ENCODE measurements at places on chromosomes 6 and 20.
A peak's percentile ranks its signal among the peaks of the same experiment; 100 is the strongest.

- DNase-seq: no peak
Observed at GRCh38 chr20:21395051-21395665, 2.2 kb downstream of the NKX2-4 start.

DNA sequence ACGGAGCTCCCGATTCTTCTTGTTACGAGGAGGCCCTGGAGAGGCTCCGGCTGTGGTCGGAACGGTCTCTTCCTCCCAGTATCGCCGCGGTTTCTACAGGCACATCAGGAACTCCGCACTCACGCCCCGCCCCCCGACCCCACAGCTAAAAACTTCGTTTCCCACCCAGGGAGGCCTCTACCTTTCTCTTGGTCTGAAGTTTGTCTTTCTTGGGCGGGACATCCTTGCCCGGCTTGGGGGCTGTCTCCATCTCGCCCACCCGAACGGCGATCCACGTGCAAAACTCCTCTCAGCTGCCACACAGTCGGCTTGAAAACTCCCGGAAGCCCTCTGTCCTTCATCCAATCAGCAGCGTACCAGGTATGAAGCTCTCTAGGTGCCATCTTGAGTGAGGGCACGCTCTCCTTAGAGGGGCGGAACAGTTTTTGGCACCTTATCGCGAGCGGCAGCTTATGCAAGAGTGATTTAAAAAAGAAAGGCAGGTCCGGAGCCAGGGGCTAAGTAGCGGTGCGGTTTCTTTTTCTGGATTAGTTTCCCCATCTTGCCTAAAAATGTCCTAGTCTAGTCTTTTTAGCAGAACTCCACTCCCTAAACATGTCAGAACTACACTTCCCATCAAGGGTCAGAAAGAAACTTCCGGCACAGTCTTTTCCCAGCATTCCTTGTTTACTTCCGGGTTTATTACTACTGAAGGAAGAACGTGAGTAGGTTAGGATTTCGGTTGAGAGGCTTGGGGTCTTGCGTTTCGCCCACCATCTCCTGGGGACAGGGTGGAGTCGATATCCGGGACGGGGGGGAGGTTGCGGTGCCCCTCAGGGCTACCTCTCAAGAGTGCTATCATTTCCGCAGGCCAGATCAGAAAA lies at the start of the genes PFDN6 and WDR46:
PFDN6 (plus strand) TSS at position 681 of the 863 bp plus-strand sequence. CDS start 256 bp downstream, outside the sequence.
WDR46 (minus strand) TSS at position 319 of the 863 bp plus-strand sequence; CDS start at position 250, 69 bp downstream.
- peak; percentile 92 for DNase-seq

DNA sequence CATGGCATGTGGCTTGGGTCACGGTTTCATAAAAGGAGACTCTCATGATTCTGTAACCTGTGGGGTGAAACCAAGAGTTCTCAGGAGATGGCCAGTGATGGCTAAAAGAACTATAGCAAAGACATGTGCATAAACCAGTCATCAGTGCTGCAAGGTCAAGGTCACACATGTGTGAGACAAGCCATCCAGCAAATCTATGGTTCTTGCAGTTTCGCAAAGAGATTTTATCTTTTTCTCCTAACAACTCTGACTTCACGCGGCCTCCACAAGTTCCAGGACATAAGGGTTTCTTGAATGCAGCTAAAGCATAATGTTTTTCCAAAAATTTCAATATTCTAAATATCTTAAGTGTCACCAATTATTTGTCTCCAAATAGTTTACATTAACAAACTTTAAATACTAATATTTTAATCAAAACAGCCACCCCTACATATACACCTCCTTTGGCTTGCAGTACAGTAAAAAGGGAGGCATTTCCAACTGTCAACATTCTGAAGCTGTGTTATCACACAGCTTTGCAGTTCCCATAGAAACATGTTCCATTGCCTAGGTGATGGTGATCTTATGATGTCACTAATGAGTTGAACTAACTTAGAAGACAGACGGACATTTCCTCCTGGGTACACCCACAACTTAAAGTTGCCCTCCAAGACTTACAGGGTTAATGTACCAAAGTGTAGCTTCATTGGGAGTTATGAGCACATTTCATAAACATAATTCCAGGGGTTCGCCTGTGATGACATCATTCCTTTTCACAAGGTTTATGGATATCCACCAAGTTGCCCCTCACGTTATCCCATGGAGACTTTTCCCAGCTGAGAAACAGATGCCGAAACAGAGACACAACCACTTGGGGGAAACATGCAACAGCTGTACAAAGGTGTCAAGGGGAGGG lies 250.9 kb upstream of the PDE10A start:
- DNase-seq: no peak

GRCh38 chr20:58573986-58574385 lies 58.8 kb upstream of the APCDD1L start:
- no peak for DNase-seq

- DNase-seq: no peak
Observed at GRCh38 chr6:17100806-17101205, 1.0 kb upstream of the STMND1 start.

Measured in dermis blood vessel endothelial cell (primary cell).